ENCODE measurements at places on chromosomes 2 and 18. TPM values are rescaled to one million over a fixed set of nuclear protein-coding genes. Genes with fewer than 3 reads are reported as not detected.
A peak's percentile ranks its signal among the peaks of the same experiment; 100 is the strongest.

C2orf80 gene
- not detected for total RNA-seq

DNA sequence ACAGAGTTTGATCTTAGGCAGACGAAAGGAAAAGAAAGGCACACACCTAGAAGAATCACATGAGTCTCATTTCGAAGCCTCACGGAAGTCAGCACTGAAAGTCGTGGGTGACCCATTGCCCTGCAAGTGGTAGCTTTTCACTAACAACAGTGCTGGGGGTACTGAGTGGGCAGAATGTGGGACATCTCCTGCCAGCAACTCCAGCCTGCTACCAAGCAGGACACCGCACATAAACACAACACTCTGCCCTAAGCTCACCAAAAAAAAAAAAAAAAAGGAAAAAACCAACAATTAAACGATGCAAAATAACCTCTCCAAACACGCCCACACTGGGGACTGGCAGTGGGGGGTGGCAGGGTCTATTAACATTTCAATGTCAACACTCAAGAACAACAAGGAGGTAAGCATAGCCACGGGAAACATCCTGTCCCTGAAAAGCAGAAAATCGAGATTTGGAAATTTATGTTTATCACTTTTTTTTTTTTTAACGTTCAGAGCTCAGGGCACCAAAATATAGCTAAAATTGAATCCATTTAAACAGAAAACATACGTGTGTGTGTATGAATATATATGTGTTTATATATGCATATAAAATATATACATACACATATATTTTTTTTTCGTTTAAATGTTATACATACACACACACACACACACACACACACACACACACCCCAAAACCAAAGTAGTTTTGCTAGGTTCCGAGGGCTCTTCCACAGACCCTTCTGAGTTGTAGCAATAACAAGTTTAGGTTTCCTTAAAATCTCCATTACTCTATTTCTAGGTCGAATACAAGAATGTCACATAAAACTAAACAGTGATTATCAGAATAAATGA is 2.2 kb downstream of the INO80D start:
- DNase-seq = no peak

VIT gene
- total RNA-seq = 19.4 TPM

DNA sequence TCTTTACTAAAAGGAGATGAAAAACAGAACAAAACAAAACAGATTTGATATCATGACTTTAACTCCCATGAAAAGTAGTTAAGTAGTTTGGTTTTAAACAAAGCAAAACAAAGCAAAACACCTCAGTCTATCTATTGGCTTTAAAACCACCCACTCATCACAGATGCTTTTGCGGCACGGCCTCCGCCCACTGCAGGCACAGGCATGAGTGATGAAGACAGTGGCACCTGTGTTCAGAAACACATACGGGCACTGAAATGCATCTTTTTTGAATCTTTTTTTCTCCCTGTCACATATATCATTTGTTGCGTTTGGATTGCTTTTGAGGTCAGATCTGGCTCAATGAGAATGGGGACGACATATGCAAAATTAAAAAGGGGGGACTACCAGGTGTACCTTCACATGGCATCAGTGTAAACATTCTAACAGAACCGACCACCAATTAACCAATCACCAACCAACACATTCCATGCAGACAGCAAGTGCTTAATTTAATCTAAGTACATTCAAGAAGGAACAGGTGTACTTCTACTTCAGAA is 147.4 kb upstream of the REV1 start:
- no peak for DNase-seq

DNA sequence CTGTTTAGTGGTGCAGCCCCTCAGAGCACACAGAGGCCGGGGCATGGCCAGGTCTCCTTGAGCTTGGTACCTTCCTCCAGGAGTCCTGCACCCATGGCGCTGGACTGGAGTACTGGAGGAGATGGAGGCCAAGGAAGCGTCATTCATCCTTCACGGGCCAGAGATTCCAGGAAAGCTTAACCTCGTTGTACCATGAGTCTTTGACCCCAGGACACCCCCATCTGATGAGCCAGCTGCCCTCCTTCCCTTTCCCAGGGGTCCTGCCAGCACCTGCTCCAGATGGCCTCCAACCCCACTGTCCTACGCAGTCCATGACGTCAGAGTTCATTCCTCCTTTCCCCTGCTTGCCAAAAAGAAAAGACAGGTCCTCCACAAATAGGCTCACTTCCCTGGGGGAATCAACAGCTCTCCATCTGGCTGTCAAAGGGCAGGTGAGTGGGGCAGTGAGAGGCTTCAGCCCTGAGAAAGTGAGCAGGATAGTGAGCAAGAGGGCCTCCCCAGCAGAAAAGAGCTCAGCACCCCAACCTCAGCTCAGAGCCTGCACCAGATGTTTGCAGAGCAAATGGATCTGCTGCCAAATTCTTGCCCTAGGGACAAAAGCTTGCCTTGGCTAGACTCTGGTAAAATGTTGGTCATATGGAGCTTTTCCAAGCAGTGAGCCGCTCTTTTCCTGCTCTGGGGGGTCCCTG is 4.5 kb upstream of the NPPC start:
- DNase-seq = peak; percentile 74

DNA sequence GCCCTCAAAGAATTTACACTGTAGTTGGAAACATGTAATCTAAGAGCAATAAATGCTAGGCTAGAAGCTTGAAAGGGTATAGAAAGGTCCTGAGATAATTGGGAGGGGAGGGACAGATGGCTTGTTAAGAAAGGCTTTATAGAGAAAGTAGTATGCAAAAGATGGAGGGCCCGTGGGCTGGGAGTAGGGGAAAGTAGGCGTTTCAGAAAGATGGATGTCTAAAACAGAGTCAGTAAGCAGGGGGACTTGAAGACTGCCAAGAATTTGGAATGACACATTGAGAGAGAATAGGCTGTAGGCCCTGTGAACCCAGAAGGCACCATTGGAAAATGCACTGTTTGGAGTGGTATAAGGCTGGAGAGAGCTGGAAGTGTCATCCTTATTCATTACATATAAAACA is 822 bp downstream of the PSMG2 start:
- DNase-seq = no peak

DNA sequence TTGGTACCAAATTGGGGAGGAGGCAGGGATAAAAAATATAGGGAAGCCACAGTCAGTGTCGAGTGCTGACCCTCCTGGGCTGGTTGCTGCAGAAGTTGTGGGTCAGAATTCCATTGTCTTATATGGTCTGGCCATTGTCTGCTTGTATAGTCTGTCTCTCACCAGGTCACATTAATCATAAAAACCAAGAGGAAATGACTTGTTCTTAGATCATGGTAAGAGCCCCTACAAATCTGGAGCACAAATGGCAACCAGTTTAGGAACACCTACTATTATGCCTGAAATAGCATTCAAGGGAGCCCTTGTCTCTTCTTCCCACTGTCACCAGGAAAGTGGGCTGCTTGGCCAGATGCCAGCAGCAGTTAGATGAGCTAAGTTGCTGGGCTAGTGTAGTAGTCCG is 119.7 kb upstream of the RMP24 start:
- DNase-seq = no peak

- DNase-seq = no peak
These were observed 7.4 kb upstream of the MBOAT2 start for GRCh38 chr2:9010866-9011265.

DNA sequence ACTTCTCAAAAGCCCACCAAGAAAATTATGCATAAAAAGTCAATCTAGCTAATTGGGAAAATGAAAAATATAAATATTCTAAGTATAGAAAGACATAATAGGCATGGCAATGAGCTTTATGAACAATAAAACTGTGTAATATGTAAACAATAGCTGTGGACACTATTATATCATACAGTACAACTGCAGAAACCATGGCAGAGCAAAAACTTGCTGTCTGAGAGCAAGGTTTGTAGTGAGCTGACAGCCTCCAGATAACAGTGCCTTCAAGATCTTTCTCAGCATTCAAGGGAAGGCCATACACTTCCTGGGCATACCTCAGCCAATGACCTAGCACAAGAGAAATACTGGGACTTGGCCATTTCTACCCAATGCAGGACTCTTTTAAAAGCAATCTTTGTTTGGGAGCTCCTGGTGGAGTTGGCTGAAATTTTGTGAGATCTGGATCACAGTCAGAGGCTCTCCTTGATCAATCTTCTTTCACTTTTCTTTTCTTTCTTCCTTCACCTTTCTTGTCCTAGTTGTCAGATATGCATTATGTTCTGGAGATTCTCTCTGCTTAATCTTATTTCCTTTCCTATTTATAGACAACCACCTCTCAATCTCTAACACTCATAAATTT is 427.2 kb upstream of the UBE2E3 start:
- no peak for DNase-seq

ALK gene
- total RNA-seq = 0.16 TPM

CFC1 gene
- total RNA-seq = not detected

- no peak for DNase-seq
These were observed 123.0 kb upstream of the PKDCC start for GRCh38 chr2:41924709-41925408.

ABCG5 gene
- not detected for total RNA-seq

GRCh38 chr2:45229411-45229810 is 220.2 kb upstream of the SIX2 start:
- no peak for DNase-seq

GRCh38 chr2:3280683-3281520 is 96.7 kb downstream of the EIPR1 start:
- DNase-seq = peak; percentile 25

- DNase-seq = no peak
These were observed 11.0 kb downstream of the DYSF start for GRCh38 chr2:71464389-71464788.

DNA sequence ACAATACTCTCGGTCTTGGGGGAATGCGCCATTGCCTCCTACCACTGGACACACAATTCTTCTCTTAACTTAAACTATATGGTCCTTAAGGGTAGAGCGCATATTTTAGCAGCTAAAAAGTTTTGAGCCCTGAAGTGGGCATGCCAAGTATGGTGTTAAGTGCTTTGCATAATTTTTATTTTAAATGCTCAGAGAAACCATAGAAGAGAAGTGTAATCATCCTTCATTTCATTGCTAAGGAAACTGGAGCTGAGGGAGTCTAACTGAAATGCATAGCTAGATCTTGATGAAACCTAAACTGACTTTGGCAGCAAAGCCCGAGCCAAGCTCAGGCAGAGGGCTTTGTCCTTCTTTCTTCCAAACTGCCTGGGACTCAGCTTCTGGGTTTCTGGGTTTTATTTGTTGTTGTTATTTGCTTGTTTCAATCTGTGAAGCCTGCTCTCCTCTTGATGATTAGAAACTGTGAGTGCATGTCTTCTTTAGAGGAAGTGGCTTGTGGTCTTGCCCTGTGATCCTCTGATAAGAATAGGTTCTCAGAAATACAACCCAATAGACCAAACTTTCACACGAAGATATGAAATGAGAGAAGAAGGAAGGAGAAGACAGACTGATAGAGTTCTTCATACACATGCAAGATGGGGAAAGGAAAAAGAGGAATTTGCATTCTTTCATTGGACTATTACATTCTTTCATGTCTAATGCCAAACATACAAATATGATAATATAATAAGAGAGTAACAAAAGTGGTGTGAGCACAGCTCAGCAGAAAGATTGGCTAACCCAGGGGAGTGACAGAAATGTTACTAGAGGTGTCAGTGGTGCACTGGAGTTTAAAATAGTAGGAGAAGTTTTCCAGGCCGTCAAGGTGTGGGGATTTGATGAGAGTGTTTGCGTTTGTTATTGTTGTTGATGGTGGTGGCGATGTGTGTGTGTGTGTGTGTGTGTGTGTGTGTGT is 7.5 kb upstream of the RNF144A start:
- no peak for DNase-seq

- no peak for DNase-seq
These were observed 12.9 kb downstream of the UBR3 start for GRCh38 chr2:169839954-169840746.

- DNase-seq = no peak
These were observed 8.8 kb upstream of the ITGB6 start for GRCh38 chr2:160208655-160209515.

GRCh38 chr2:223618172-223619035 is 16.2 kb upstream of the SCG2 start:
- DNase-seq = no peak

DNA sequence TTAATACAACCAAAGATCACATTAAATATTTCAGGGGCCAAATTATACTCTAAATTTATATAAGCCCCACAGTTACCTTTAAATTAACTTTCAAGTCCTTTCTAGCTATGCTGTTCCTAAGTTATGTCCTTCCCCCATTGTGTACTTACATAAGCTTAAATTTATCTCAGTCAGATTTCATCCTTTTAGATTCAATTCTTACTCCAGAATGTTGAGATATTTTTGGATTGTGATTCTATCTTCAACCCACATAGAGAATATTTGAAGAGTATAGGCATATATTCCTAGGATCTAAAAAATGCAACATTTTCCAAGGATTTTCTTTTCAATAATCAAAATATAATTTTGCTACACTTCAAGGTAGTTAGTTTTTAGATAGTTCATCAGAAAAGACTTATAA is 242.8 kb downstream of the KCNE4 start:
- DNase-seq = no peak

DNA sequence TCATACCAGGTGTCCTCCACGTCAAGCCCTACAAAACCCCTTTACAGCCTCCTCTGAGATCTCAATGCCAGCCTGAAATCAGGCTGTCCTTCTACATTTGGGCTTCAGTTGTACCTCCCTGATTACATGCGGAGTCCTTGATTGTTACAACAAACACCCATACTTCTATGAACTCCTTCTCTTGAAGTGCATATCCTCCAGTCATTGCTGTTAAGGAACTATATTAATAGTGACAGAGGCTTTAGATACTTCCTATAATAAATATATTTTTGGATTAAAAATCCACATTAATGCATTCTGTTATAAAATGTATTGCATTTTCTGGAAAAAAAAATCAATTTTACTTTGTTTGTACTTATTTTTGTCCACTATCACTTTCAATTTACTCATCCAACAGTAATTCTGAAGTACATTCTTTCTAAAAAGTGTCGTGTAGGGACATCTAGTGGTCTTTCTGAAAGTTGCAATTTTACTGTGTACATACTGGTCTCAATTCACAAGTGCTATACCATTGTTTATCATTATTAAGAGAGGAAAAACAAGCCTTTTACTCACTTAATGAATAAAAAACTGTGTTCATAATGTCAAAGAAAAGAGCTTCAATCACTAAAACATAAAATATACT is 316.4 kb downstream of the DSEL start:
- no peak for DNase-seq

ASB18 gene
- total RNA-seq = 4.5 TPM

- DNase-seq = no peak
These were observed at the start of gene ASIC4 for GRCh38 chr2:219514196-219514761. Gene ASIC4, plus strand, starts transcription at chr2:219514482. Its CDS starts 243 bp downstream, at chr2:219514725.

CDCA7 gene
- 1.3 TPM for total RNA-seq

PRKCE gene
- 12.5 TPM for total RNA-seq

DNA sequence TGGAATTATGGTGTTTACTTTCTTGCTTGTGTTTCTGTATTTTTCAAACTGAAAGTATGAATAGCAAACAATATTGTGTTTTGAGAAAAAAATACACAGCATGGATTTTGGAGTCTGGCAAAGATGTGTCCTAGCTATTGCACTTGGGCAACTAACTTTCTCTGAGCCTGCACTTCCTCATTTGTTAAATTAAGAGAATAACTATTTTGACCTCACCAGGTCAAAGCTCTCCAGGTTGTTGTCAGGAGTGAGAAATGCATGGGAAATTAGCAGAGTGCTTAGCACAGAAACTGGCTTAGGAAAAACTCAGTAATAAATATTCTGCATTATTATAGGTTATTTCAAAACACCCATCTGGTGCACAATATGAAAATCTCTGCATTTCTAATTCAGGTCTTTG is 28.2 kb downstream of the LYPD1 start:
- no peak for DNase-seq

ALPG gene
- not detected for total RNA-seq
